CD4-positive, alpha-beta T cell treated with Interleukin-6 for 4 hours (primary cell): ENCODE measurements at places on chromosomes 6 and 20.

- DNase-seq = peak; percentile 1
Measured at GRCh38 chr6:22570185-22570551, 802 bp downstream of the HDGFL1 start.

- no peak for DNase-seq
Measured at GRCh38 chr6:7058250-7058923, 49.4 kb upstream of the RREB1 start.

DNA sequence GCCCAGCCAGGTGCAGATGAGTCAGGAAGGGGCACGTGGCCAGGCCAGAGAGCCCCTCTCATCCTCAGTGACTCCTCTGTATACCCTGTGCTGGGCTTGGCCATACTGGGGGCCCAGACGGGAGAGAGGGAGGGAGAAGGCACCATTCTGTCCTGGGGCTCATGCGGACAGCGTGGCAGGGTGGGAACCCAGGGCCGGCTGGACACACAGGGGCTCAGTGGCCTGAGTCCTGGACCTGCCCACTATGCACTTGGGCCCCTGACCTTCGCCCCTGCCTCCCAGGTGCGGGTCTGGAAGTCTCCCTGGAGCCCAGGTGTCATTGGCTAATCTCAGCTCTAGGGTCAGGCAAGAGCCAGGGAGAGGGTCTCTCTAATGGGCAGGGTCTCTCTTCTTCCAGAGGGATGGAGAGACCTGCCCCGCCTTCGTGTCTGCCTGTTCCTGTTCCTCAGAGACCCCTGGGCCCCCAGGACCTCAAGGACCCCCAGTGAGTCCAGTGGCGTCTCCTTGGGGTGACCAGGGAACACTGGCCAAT, 27.7 kb downstream of the COL20A1 start:
- DNase-seq = no peak

DNA sequence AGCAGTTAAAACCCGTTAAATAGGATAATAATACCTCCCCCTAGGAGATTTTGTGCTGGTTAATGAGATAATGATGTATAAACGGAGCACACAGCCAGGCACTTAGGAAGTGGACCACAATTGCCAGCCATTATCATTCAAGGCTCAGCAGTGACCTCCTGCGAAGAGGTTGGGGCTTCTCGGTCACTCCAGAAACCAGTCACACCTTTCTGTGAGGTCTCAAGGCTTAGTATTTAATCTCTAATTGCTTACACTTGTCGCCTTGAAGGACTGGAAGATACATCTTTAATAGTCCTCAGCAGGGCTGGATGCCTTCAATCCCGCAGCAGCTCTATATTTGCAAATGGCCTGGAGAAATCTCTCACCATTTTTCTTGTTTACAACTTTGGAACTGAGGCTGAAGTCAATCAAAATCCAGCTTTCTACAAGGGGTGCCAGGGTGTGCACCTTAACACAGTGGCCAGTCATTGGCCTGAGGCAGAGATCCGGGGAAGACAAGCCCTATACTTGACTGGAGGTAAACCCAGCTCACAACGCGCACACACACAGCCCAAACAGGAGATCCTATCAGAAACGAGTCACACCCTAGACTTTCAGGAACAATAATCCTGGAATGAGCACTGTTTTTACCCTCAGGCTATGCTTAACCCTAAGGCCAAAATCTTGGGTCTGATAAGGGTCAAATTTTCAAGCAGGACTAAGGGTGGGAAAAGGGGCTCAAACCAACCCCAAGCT, 1.2 kb downstream of the POU5F1 start:
- DNase-seq = no peak

DNA sequence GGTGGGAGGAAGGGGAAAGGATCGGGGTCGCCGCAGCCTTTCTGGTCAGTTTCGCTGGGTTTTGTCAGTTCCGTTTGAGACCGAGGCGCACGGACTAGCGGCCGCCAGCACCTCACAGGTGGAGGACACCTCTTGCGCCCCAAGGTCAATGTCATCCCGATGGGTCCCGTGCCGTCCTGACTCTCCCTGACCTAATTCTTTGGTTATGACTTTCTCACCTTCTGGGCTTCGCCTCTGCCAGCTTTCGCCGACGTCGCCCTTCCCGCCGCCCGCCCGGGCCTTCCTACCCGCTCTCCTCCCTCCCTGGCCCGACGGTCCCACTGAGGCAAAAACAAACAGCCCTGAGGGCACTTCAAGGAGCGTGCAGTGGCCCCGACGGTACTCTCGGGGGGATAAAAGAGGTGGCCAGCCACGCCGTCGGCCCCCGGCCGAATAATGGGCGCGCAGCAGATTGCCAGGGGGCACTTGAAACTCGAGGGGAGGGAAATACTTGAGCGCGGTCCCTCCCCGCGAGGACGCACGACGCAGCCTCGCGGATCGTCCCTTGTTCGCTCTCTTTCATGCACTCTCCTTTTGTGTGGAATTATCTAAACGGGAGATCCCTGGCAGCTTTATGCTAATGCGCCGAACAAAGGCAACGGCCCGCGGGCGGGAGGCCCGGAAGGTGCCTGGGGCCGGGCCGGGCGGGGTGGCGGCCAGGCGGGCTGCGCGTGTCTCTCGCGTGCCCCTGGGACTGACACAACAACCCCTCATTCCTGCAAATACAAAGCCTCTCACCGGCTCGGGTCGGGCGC, 3.9 kb upstream of the INSM1 start:
- DNase-seq = no peak

DNA sequence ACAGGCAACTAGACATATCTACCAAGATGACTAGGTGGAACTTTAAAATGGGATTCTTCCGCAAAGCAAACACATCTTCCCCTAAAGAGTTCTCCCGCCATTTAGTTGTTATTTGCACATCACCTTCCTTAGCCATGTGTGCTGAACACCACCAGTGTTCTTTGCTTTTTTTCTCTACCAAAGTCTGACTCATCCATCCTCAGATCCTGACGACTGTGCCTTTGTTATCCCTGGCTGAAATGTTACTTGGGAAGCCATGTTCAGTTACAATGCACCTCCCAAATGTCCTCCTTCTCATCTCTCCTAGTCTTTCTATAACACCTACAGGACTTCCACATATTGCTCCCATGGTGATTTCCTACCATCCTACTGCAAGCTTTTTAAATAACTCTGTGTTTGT, 593.5 kb upstream of the ARID1B start:
- no peak for DNase-seq

- DNase-seq = no peak
Measured at GRCh38 chr6:88165844-88166492, at the start of gene CNR1. TSS of gene CNR1 (minus strand) at chr6:88166347. CDS start at chr6:88145274, 21,073 bp downstream.

DNA sequence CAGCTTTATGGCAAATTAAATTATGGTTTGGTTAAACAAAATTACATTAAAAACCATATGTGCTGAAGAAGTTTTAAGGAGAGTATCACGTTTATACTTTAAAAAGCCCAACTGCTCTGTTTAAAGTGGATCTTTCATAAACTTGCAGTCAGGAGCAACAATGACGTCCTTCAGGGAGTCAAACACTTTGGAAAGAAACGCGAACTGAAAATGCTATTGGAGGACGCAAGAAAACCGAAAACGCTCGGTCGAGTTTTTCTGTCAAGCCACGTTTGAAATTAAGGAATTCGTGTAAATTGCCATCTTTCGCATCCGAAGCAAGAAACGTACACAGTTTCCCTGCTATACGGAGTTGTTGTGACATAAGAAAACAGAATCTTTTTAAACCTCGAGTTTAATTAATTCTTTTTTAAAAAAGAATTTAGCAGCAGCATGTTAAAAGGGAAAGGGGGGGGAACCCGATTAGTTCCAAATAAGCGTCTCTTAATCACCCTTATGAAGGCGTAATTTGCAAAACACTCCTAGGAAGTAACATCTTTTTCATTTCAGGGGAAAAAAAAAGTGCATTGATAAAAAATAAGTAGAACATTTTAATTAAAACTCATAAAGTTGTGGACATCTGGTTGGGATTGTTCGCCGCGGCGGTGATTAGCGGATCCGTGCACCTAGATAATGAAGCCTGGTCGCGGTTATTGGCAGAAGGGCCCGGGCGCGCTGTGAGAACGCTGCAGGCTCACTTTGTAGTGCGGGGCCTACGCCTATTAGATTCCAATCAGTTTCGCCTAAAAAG, 295.4 kb downstream of the TFAP2C start:
- DNase-seq = no peak

DNA sequence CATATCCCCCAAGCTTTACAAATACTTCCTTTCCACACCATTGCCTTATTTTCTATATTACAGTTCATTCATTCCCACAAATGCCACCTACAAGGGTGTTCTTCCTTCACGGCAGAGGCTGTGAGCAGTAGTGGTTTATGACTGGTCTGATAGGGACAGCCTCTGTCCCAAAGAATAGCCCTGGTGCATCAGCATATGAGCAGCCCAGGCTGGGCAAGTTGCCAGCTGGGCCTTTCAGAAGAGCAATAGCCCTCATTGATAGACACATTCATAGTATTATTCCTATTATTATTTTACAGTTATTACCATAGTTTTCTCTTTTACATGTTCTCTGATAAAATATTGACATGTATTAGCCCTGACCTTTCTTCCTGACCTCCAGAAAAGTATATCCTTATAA, 149.9 kb downstream of the MMS22L start:
- no peak for DNase-seq

GRCh38 chr20:2890742-2891141, 17.5 kb downstream of the PTPRA start:
- no peak for DNase-seq

- DNase-seq = no peak
Measured at GRCh38 chr6:150745896-150746295, 119.6 kb upstream of the MTHFD1L start.

DNA sequence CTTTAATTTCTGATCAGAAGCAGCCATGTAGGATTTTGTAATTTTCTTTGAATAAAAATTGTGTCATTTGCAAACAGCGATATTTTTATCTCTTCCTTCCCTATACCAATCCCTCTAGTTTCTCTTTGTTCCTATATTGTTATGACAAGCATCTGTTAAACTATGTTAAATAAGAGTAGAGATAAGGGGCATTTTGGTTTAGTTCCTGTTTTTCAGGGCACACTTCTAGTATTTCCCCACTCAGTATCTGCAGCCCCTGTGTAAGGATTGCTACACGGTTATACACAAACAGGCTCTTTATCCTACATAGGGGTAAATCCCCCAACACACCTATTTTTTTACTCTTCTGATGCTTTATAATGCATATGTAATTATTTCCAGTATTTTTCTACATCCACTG, 42.1 kb downstream of the TRERF1 start:
- no peak for DNase-seq

DNA sequence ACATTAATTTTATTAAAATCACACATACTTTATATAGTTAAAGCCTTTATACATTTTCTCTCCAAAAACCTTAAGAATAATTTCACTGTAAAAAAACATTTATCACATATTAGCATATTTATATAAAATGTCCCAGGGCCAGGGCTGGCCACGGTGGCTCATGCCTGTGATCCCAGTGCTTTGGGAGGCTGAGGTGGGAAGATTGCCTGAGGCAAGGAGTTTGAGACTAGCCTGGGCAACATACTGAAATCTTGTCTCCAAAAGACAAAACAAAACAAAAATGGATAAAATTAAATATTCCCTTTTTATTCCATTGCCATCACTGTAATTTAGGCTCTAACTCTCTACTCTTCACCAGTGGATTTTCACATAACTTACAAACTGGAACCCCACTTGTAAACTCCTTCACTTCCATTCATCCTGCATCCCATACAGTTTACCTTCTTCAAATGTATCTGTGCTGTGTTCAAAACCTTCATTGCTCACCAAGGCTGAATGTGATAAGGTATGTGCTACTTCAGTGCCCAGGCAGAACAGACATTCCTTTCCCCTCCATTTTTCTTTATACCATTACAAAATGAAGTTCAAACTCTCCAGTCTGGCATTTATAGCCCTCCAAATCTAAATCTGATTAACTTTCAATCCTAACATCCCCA, 42.9 kb upstream of the PIM1 start:
- DNase-seq = no peak

GRCh38 chr6:16697437-16698161, 63.7 kb downstream of the ATXN1 start:
- DNase-seq = no peak

DNA sequence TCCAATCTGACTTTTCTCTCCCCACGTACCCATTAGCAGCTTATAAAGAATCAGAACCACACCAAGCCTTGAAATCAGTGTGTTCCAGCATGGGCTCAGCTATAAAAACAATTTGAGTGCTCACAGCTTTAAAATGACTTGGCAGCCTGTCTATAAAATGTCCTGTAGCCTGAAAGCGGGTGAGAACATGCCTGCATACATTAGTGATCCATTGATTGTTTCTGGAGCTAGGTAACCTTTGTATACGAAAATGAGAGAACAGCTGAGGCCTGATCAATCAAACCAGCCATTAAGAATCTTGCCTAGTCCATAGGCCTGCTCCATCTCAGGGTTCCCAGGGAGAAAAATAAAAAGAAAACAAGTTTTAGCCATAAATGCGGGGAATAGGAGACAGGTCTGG, 245.8 kb upstream of the SULF2 start:
- no peak for DNase-seq
